Cardiac ventricle fibroblast (primary cell): ENCODE measurements at places on chromosomes 3 and 15. TPM values are rescaled to one million over a fixed set of nuclear protein-coding genes. Genes with fewer than 3 reads are reported as not detected.

The AP3B2 gene
- total RNA-seq, result 1.6 and 3.9 TPM in 2 replicates

The CCR9 gene
- total RNA-seq, result not detected in 2 replicates

The PXYLP1 gene
- total RNA-seq, result 6.5 and 7.2 TPM in 2 replicates

The UBA5 gene
- 30.7 and 40.2 TPM in 2 replicates for total RNA-seq

The ATP8B4 gene
- 1.4 and 1.8 TPM in 2 replicates for total RNA-seq

The INAFM2 gene
- total RNA-seq, result 11.4 and 12.9 TPM in 2 replicates

The HRG gene
- not detected in 2 replicates for total RNA-seq

The EFHB gene
- 1.2 and 4.4 TPM in 2 replicates for total RNA-seq

The GHRL gene
- not detected in 2 replicates for total RNA-seq

The SUCNR1 gene
- total RNA-seq, result not detected in 2 replicates

The AADAC gene
- total RNA-seq, result 6.0 and 9.0 TPM in 2 replicates

The EID1 gene
- 204 and 337 TPM in 2 replicates for total RNA-seq

The ZNF592 gene
- 11.8 and 13.0 TPM in 2 replicates for total RNA-seq

The HCN4 gene
- not detected in 2 replicates for total RNA-seq

The HTR3C gene
- not detected in 2 replicates for total RNA-seq

The CADPS gene
- not detected in 2 replicates for total RNA-seq

The REC114 gene
- not detected in 2 replicates for total RNA-seq
